Mesenteric fat pad (tissue), 1 donor: ENCODE measurements at places on chromosomes 11 and 22. TPM values are rescaled to one million over a fixed set of nuclear protein-coding genes. Genes with fewer than 3 reads are reported as not detected.

Gene POLDIP3
- 38.2 TPM for total RNA-seq

Gene B3GAT1
- total RNA-seq = 0.32 TPM

Gene HBB
- 346 TPM for total RNA-seq

Gene OR5D14
- not detected for total RNA-seq

Gene F2
- total RNA-seq = not detected
